ENCODE measurements at places on chromosomes 1 and 21.

DNA sequence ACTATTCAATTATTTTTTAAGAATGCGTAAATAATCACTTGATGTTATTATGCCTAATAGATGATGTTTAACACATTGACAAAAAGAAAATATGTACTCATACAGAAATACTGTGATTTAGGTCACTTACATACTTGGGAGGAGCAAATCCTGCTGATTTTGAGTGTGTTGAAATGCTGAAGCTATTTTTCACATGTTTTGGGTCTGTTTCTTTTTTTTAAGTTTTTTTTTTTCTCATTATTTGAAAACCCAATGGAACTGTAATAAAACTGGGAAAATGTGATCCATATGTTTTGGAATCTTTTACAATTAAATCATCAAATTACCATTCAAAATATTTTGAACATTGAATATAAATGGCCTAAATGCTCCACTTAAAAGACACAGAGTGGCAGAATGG, 366.2 kb upstream of the ADAMTS5 start:
- DNase-seq, result no peak

DNA sequence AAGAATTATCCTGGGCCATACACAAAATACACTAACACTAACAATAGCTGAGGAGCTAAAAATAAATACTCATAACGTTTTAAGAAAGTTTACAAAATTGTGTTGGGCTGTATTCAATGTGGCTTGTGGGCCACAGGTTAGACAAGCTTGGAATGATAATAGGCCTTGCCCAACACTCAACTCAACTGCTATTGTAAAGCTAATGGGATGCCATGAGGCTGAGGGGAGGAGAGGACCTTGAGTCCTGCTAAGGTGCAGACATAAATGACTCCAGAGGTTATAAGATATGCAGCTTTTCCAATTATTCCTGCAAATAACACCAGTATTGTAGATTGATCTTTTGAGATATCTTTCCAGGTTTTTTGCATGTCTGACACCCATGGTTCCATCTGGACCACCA, 97.0 kb downstream of the FCRL5 start:
- no peak for DNase-seq

GRCh38 chr1:222278501-222278900, 269.4 kb downstream of the HHIPL2 start:
- no peak for DNase-seq

DNA sequence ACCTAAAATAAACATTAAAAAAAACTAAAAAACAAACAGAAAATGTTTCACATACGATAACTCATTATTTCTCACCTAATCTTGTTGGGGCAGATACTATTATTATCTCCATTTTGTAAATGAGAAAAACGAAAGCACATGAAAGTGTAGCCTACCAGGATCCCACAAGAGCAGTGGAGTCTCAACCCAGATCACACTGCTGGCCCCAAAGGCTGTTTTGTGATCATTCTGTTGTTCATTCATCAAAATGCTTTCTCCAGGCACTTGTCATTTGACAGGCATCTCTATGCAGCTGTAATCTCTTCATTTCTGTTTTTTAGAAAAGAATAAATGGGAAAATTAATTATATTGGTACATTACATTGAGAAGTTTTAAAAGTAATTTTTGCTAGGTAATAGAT, 67.5 kb downstream of the AK5 start:
- no peak for DNase-seq

- peak; percentile 75 for DNase-seq
These were observed 57.8 kb upstream of the RAVER2 start for GRCh38 chr1:64686828-64687724.

DNA sequence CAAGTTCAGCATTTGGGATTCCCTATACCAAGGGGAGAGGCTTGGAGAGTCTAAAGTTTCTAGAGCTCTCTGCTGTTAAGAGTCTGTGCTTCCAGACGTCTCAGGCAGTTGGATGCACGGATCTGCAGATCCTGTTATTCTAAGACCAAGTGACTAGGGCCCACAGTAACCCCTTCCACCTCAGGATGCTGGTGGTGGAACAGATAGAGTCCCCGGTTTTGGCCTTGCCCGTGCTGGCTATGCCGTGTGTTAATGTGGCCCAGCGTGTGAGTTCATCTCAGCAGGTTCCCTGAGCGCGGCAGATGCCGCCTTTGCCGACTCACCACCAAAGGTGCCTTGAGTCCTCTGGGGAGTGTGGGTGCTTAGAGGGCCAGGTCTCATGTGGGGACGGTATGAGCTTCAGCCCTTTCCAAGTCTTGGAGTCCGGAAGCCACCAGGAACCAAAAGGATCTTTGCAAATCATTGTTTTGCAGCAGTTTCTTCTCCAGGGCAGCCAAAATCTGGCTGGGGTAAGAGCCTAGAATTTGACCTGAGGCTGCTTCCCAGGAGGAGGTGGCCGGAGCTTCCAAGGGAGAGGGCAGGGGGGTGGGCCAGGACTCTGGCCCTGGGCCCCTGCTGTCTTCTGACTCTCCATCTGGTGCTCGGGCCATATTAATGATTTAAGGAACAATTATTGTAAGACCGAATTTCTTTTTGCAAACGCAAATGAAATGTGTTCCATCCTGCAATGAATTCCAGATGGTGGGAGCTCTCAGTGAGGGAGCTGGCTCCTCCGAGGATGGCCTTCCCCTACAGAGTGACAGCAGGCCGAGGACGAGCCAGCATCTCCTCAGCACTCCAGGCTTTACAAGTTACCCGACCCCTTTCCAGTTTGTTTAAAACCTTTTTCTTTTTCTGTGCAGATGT, 205.7 kb downstream of the FOXD2 start:
- DNase-seq, result no peak

DNA sequence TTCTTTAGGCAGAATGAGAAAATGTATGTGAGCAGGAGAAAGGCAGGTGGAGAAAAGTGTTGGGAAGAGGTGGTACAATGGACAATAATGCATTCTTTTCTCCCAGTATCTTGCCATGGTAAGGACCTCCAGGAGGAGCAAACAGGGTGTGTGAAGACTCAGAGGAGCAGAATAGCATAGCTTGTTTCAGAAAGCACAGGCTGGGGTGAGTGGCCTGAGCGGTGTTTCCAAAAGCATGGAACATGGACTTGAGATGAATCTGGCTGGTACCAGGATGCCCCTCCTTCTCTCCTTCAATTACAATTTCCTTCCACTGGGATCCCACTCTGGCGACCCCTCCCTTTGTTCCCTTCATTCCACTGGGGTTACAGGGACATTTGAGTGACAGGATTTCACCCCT, 123.4 kb upstream of the TNR start:
- no peak for DNase-seq

DNA sequence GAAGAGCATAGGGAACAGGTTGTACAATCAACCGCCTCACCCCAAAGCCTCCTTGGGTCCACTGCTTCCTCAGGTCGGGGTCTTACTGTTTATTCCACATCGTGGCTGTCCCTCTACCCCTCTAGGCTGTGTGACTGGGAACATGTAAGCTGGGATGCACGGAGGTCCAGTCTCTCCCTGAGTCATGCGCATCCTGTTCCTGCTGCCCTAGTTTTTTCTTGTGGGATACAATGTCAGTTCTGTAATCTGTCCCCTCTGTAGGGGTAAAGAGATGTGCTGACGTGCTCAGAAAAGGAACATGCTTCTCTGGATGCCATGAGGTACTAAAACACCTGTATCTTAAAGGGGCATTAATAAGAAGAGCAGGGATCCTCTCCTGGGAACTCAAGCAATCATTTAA, 66.2 kb downstream of the SLC45A1 start:
- DNase-seq, result no peak

- DNase-seq, result no peak
These were observed 8.9 kb upstream of the ZRANB2 start for GRCh38 chr1:71089536-71090270.

GRCh38 chr21:42089093-42089631, 18.0 kb downstream of the UMODL1 start:
- DNase-seq, result no peak

DNA sequence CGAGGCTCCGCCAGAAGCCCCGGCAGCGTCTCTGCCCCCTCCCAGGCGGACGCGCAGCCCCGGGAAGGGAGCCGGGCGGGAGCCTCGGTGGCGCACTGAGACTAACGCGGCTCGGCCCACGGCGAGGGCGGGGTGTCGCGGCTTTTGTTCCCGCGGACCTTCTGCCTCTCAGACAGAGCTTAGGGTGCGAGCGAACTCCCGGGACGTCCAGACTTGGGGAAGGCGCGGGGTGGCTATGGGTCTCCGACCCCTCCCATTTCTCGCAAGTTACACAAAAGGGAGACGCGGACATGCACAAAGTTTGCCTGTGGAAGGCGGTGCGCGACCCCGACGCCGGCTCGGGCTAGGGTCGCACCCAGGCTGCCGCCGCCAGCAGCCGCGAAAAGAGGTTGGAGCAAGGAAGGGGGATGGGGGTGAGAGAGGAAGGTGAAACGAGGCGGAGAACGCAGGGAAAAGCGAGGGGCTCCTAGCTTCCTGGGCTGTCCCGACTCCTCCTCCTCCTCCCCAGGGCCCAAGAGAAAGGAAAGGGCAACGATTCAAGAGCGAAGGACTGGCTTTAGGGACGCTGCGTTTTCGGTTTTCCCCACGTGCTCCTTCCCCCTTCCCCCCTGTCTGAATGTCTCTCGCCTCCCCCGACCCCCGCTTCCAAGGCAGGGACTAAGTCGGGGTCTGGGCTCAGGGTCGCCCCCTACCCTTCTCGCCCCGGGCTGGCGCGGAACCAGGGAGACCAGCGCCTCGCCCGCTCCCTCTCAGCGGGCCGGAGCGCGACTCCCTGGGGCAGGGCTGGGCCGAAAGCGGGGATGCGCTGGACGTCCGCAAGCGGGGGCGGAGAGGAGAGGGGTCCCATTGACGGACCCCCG, 729 bp downstream of the APP start:
- DNase-seq, result no peak

DNA sequence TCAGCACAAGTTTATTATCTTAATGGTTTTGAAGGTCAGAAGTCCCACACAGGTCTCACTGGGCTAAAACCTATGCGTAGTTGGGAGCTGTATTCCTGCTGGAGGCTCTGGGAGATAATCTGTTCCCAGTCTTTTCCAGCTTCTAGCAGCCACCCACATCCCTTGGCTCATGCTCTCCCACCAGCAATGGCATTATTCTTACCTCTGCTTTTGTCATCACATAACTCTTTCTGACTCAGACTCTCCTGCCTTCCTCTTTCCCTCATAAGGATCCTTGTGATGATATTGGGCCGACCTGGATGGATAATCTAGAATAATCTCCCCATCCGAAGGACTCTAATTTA, 122.2 kb upstream of the PRDX6 start:
- DNase-seq, result no peak

- no peak for DNase-seq
These were observed 16.4 kb downstream of the PRXL2B start for GRCh38 chr1:2602866-2603520.

DNA sequence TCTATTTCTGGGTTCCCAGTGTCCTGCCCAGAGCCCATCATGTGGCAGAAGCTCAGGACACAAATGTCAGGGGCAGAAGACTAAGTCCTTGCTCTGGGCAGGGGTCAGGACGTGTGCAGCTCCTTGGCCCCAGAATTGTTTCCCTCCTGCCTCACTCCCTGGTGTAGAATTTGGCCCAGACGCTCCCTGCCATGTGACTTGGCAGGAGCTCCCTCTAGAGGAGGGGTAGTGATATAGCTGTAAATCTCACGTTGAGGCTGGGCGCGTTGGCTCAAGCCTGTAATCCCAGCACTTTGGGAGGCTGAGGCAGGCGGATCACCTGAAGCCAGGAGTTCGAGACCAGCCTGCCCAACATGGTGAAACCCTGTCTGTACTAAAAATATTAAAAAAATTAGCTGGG, 91.2 kb downstream of the UBIAD1 start:
- no peak for DNase-seq

- DNase-seq, result no peak
These were observed 103.7 kb downstream of the PRDM2 start for GRCh38 chr1:13803546-13804239.

DNA sequence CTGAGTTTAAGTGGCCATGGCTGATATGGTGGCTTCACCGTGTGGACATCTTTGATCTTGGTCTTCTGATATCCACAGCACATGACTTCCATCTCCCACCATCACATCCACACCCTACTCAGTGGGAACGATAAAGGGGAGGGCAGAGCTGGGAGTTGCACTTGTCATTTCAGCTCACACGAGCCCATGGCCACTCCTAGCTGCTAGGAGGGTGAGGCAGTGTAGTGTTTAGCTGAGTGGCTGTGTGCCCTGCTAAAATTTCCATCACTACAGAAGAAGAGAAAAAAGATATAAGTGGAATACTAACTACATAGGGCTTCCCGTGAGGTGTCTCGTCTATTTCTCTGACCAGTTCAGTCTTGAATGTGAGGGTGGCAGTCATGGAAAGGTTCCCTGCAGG, 123.3 kb upstream of the EDN2 start:
- no peak for DNase-seq

- no peak for DNase-seq
These were observed 25.2 kb upstream of the SSX2IP start for GRCh38 chr1:84715342-84716019.

DNA sequence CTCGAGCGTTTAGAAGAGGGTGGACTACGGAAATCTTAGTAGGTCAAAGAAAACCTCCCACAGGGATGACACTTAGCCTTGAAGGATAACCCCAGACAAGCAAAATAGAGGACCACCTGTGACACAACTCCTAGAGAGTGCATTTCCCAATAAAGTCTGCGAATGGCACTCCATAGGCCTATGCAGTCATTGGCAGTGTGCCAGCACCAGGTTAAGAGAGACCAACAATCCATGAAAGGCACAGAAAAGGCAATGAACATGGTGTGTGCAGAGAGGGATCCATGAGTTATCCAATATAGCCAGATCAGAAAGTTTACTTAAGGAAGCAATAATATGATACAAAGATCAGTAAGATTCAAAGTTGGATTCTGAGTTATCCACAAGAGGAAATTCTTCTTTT, 45.2 kb upstream of the FMO2 start:
- DNase-seq, result no peak

DNA sequence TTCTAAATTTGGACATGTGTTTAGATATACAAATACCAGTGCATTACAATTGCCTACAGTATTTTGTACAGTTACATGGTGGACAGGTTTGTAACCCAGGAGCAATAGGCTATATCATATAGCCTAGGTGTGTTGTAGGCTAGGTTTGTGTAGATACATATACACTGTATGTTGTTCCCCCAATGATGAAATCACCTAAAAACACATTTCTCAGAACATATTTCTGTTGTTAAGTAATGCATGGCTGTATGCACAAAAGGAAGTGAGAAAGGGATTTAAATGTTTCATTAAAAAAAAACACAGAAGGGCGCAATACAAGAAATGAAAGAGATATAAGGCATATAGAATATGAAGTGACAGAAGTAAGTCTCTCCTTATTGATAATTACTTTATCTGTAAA, 32.0 kb downstream of the S100B start:
- DNase-seq, result no peak

DNA sequence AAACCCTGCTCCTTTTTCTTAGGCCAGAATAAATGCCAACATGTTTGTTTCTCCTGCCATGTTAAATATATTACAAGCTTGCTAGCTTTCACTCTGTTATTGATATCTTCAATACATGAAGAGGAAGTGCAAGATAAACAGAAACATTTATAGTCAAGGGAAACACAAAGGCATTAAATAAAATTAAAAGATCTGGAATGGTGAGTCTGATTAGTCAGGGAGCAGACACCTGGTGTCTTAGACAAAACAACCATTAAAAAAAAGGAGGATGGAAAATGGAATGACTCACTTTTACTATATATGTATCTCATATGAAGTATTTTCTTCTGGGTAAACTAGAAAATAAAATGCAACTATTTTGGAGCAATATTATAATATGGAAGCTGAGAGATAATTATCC, 123.3 kb downstream of the SMYD3 start:
- DNase-seq, result no peak

All from glomerular endothelial cell (primary cell).